ENCODE measurements at places on chromosomes 16 and 17.

DNA sequence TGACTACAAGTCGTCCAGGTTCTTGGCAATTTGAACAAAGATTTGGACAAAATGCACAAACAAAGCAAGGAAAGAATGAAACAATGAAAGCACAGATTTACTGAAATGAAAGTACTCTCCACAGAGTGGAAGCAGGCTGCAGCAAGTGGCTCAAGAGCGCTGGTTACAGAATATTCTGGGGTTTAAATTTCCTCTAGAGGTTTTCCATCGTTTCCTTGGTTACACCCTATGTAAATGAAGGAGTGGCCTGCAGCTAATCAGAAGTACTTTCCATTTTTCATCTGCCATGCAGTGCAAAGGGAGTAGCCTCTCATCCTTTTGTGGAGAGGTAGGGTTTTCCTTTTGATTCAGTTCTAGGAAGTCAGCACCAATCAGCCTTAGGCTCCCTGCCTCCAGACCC lies 11.8 kb downstream of the STXBP4 start:
- no peak for DNase-seq

DNA sequence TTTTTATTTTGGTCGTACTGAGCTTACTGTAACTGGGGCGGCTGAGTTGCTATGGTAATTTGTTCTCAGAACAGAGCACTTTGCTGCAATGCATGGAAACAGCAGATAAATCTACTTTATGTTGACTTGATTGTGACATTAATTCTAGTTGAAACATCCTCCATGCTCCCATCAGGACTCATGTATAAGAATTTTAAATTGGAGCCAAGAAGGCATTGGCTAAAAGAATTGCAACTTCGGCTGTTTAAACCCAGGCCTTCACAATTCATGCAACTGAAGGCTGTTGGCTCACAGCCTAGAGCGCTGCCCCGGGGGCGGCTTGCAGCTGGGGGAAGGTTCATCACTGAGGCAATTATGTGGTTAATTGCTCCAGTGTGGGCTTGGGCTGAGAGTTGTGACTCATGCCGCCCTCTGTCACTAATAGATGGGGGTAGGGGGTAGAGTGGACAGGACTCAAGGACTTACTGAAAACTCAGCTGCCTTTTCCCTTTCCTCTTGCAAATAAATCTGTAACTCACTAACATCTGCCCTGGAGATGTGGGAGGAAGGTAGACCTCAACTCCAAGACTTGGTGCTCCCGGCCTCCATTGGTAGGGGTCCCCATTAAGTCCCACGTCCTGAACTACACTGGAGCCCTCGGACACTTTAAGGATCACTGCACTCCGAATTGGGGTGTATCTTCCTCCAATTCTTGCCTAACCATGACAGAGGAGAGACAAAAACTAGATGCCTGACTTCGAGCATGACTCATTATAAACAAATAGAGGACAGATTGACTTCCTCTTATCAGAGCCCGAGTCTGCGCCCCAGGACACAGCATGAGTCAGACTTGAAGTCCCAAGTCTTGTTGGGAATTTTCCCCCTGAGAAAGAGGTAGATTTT lies 37.5 kb downstream of the ERCC4 start:
- peak; percentile 42 for DNase-seq

- DNase-seq, result no peak
Measured at GRCh38 chr17:6752068-6752909, 3.6 kb upstream of the XAF1 start.

DNA sequence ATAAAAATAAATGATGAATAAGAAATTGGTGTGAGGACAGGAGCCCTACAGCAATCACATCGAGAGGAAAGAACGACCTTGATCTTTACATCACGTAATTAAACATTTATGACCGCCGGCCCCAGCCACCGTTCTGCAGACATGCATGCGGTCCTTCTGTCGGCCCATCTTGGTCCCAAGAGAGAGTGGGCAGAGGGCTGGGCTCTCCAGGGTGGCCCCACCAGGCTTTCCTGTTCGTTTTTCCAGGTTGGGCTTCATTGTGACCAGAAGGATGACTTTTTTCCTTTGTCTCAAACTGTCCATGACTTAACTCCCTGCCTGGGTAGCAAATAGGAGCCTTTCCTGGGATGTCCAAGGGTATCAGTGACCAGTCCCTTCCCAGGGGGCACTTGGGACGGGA lies 3.3 kb upstream of the CRISPLD2 start:
- no peak for DNase-seq

DNA sequence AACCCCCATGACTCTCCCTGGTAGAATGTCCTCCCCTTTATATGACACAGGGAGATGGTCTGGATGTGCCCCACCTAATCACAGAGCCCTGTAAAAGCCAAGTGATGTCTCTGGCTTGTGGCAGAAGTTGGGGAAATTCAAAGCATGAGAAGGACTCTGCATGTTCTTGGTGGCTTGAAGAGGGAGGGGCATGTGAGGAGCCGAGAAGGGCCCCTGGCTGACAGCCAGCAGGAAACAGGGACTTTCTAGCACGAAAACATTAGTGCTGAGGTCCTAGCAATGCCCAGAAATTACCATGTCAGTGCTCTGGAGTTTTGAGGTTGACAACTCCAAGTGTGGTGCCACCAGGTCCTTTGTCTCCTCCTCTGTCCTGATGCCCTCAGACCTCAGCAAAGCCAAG lies 75.9 kb downstream of the USP22 start:
- no peak for DNase-seq

DNA sequence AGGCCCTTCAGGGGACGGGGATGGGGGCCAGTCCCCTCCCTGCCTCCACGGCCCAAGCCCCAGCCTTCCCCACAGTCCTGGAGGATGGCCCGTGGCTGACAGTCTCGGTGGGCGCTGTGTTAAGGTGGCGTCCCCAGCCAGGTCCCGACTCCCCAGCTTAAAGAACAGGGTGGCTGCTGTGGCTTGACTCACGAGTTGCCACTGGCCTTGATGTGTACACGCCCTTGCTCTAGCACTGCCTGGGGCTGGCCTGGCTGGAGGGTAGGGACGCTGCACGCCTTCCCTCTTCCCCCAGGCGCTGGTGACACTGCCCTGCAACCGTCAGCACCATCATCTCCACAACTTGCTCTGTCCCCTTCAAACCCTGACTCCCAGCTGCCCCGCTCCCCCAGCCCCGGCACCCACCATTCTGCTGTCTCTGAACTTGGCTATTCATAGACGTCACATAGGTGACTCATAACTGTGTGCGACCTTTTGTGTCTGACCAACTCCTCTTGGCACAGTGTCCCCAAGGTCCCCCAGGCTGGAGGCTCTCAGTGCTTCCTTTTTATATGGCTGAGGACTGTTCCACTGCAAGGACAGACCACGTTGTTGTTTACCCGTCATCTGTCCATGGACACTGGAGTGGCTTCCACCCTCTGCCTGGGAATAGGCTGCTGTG lies 6.3 kb downstream of the GNPTG start:
- no peak for DNase-seq

DNA sequence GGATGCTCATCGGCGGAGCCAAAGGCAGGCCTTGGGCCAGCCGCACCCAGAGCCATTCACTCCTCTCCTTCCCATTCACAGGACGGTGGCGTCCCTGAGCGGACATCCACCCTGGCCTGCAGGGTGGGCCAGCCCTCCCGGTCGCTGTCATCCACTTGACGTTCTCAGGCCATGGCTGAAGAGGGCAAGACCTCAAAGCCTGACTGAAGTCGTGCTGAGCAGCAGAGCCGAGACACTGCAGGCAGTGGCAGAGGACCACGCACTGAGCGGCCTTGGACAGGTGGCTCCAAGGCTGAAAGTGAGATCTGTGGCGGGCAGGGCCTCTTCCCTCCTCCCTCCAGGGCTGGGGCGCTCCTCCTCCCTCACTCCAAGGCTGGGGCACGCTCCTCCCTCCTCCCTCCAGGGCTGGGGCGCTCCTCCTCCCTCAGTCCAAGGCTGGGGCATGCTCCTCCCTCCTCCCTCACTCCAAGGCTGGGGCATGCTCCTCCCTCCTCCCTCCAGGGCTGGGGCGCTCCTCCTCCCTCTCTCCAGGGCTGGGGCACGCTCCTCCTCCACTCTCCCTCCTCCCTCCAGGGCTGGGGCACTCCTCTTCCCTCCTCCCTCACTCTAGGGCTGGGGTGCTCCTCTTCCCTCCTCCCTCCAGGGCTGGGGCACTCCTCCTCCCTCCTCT lies 24.1 kb downstream of the GNPTG start:
- DNase-seq, result no peak

DNA sequence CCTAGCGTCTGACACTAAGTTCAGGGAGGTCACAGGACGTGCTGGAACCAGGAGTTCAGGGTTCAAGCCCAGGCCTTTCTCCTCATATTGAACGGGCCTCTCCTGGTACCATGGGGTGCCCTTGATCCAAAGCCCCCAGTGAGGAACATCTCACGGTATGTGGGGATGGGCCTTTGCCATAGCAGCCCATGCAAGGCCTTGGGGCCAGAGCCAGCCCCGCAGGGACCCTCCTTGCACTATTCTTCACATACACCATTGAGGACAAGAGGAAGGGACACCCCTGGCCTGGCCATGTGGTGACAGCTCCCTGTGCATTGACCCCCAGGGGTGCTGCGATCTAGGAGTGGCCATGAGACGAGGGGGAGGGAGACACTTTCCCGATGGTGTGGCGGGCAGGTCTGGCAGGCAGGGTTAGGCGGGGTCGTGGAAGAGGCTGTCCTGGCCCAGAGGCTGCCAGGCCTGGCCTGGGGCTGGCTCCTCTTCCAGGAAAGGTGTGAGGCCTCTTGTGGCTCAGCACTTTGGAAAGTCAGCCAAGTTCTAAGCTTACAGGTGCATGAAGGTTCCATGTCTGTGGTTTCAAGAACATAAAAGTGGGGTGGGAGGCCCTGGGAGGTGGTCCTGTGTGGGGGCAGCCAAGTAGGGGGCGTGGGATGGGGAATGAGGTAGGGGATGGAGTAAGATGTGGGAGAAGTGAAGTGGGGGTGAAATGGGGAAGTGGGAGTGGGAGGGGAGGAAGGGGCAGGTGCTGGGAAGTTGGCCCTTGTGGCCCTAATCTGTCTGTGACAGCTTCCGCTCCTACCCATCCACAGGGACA lies 88.7 kb upstream of the CBX4 start:
- DNase-seq, result no peak

GRCh38 chr17:50872710-50873424 lies 6.7 kb upstream of the TOB1 start:
- peak; percentile 56 for DNase-seq

DNA sequence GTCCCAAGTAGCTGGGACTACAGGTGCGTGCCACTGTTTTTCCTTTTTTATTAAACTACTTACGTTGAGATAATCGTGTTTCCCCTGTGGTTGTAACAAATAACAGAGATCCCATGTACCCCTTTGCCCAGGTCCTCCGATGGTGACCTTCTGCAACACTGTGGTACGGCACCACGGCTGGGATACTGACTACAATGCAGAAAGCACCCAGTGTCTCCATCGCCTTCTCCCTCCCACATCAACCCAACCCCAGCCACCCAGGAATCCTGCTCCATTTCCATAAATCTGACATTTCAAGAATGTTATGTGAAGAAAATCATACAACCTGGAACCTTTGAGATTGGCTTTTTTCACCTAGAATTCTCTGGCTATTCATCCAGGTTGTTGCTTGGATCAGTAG lies 22.1 kb downstream of the MPRIP start:
- DNase-seq, result no peak

DNA sequence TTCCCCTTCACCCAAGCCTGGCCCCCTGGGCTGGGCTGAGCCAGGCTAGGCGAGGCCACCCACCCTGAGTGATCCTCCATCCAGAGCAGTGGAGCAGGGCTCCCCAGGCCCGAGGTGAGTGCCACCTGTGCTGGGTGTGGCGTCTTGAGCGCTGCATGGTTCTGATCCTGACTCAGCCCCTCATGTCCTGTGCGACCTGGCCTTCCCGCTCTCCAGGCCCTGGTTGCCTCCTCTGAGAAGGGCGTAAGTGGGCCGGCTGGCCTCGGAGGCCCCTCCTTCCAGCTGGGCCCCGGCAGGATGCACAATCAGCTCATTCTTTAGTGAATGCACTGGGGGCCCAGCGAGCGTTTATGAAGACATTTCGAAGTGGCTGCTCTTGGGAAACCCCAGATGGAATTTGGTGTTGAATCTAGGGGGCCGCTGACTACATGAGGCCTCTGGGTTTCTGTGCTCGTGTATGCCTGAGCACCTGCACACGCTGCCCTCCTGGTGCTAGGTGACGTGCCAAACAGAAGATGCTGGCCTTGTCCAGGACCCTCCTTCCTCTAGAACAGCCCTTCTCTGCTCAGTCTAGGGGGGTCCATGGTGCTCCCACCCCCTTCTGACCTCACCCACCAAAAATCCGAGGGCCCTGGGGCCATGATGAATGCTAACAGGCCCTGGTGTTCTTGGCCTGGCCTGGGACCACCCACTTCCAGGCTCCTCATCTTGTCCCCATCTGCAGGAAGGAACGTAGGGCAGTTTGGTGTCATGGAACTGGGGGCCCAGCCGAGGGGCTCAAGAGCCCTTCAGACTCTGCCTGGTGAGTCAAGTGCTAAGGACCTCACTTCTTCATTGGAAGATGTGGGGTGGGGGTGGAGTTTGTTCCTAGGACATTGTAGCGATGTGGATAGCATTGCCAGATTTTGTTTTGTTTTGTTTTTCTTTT lies 3.6 kb upstream of the TMEM92 start:
- DNase-seq, result no peak

DNA sequence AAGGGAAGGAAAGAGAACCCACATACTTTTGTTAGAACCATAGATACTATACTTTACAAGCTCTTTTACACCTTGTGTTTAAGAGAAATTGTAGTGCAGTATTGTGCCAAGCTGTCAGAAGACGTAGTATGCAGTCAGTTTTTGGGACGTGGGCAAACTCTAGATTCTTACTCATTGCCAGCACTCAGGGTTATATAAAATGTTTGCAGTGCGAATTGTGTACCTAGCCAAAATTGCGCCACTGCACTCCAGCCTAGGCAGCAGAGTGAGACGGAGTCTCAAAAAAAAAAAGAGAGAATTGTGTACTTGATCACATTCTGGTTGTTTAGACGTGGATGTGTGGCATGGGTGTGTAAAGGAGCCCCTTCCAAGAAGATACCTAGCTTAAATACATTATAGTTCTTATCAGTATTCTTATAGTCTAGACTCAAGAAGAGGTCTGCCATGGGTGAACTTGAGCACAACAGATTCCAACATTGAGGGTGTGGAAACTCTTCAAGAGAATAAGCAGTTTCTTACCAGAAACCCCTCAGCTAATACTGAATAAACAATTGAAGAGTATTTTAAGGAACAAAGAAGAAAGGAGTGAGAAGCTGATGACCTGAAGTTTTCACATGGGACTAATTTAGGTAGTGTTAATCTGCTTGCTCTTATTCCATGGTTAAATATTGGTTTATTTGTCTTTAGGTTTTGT lies 27.4 kb upstream of the MRC2 start:
- DNase-seq, result no peak

GRCh38 chr16:11326084-11326736 lies 19.0 kb upstream of the RMI2 start:
- DNase-seq, result no peak

DNA sequence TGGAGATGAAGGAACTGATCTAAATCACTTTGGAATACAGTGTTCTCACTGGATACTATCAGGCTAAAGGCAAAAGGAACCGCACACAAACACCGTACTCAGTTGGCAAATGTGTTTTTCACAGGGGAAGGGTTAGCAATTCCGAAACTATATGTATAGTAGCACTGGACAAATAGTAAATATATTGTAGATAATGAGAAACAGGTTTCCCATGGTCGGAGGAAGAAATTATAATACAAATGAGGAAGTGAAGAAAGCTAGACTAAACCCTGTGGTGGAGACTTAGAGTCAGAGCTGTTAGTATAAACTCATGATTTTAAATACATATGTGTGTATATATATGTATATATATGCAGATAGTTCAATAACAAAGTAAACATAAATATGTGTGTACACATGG lies 414.1 kb upstream of the SALL1 start:
- no peak for DNase-seq

GRCh38 chr17:34624767-34625383 lies 45.5 kb downstream of the TMEM132E start:
- no peak for DNase-seq

GRCh38 chr16:20899477-20900298 lies 470 bp downstream of the DCUN1D3 start:
- DNase-seq, result no peak

- no peak for DNase-seq
Measured at GRCh38 chr16:86224126-86224525, 286.2 kb upstream of the FOXF1 start.

All from activated CD4-positive, alpha-beta T cell treated with anti-CD3 and anti-CD28 coated beads for 48 hours (primary cell).